Thyroid gland (tissue), 4 donors: ENCODE measurements at places on chromosomes 5 and 9. TPM values are rescaled to one million over a fixed set of nuclear protein-coding genes. Genes with fewer than 3 reads are reported as not detected.
A peak's percentile ranks its signal among the peaks of the same experiment; 100 is the strongest.

GRCh38 chr9:86064220-86064619 lies 35.1 kb downstream of the GOLM1 start:
- DNase-seq = no peak

- DNase-seq = peak; percentile 24
Observed at GRCh38 chr5:149317281-149318048, 27.8 kb upstream of the GRPEL2 start.

GRCh38 chr5:130159968-130160367 lies 255.7 kb downstream of the CHSY3 start:
- DNase-seq = no peak

AQP7 gene
- 4.7 TPM for total RNA-seq

DNA sequence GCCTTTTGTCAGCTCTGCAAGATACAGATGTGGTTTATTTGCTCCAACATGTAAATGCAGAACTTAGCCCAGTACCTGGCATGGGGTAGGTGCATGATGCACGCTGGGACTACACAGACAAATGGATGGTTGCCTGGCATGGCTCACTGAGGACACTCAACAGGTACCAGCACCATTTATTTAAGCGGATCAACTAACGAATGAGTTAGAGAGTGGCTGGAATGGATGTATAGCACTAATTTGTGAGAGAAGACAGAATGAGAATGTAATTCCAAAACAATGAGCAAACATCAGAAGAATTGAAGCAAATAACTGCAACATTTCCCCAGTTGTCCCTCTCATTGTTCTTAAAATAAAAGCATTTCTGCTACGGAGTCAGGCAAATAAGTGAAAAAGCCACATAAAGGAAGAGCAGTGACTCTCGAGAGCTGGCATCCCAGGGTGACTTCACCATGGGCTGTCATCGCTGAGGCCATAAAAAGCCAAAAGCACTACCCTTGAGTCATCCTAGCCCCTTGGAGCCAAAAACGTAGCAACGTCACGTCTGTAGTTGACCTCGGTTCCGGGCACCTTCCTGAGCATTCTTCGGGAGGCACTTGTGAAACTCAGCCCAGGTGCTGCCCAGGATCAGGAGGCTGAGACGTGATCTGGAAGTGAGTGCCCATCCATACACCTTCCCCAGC lies 290.3 kb downstream of the NSG2 start:
- DNase-seq = no peak

- DNase-seq = no peak
Observed at GRCh38 chr5:175697846-175698245, 40.0 kb downstream of the HRH2 start.

GRCh38 chr9:134809826-134810225 lies 70.8 kb upstream of the FCN2 start:
- no peak for DNase-seq

GRCh38 chr5:78283105-78283504 lies 11.4 kb downstream of the AP3B1 start:
- DNase-seq = no peak

- no peak for DNase-seq
Observed at GRCh38 chr5:27465140-27465539, 426.8 kb upstream of the CDH9 start.

DNA sequence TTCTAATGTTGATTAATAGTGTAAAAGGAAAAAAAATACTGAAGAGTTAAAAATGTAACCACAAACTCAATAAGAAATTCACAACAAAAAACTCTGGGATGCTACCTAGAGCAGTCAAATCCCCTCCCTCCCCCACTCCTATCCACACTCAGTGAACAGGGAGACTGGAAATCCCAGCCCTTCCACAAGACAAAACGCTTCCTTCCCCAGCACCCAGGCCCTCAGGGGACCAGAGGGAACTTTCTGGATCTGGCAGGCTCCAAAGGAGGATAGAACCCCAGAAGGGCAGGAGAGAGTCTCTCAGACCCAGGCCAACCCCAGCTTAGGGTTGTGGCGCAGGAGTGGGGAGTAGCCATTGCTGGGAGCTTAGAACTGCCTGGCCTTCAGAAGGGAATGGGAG lies 55.0 kb downstream of the DCP2 start:
- DNase-seq = no peak

RORB gene
- total RNA-seq = 1.7 TPM

TMEM8B gene
- total RNA-seq = 8.5 TPM

DNA sequence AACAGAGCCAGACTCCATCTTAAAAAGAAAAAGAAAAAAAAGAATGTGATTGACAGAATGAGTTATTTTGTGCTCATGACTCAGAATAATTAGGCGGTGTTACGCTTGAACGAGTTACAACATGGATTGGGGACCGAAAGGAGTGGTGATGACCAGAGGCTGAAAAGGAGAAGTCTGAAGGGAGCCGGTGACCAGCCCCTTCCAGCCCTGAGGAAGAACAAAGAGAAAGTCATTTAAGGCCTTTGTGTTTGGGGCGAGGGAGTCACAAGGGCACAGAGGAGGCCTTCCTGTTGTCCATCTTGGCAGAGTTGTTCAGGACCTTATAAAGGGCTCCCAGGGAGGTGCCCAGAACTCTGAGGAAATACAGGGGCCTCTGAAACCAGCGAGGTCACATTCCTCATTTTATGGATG lies 131.6 kb downstream of the GOLPH3 start:
- no peak for DNase-seq

DNM1 gene
- total RNA-seq = 5.6 TPM

GRCh38 chr5:74149395-74149794 lies 491.1 kb downstream of the ENC1 start:
- peak; percentile 88 for DNase-seq

DNA sequence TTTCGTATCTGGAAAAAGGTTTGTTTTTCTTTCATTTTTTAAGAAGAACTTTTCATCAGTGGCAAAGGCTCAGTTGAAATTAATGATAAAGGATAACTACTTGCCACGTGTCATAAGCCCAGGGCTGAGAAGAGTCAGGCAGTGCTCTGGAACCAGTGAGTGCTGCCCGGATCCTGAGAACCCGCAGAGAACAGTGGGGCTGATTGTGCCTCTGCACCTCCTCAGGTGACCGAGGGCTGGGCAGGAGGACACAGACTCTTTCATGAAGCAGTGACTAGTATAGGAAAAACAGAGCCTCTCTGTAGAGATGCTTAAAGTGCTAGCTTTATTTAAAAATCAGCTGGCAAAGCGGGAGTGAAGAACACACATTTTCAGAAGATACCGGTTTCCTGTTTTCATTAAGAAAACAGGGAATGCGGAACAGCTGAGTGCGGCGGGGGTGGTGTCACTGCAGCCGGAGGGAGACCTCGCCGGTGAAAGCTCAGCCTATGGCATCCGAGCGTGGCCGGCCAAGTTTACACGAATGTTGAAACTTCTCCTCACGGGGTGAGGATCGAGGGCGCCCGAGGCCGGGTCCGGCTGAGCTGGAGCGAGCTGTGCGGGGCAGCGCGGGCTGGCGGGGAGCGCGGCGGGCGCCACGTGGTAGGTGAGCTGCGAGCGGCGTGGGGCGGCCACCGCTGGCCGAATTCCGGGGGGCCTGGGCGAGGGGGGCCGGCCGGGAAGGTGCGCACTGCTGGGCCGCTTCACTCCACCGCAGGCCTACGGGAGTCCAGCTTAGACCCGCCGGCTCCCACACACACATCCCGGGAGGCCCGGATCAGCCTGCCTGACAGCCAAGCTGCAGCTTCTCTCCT lies 134.7 kb upstream of the DMRT1 start:
- peak; percentile 86 for DNase-seq

- DNase-seq = no peak
Observed at GRCh38 chr5:173056783-173057061, 570 bp downstream of the CREBRF start.

DNA sequence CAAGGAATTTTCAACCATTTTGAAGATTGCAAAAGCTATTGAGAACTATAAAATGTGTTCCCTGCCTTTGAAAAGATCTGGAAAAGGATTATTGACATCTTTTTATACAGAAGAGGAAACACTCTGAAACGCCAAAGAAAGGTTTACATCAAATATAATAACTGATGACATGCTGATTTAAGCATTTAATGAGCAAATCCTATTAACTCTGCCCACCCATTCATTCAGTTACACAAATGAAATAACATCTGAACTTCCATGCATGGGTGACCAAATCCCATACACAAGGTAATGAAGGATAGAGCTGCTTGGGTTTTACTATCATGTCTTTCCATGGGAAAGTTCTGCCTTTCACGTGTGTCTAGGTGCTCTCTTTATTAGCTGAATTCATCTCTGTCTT lies 589.4 kb upstream of the WWC1 start:
- DNase-seq = no peak
